SK-N-MC (cell line): ENCODE measurements at places on chromosomes 1 and 21.

- no peak for DNase-seq
Measured at GRCh38 chr1:162145966-162146696, 76.6 kb downstream of the NOS1AP start.

- no peak for DNase-seq
Measured at GRCh38 chr1:117838911-117839310, 90.5 kb downstream of the GDAP2 start.

DNA sequence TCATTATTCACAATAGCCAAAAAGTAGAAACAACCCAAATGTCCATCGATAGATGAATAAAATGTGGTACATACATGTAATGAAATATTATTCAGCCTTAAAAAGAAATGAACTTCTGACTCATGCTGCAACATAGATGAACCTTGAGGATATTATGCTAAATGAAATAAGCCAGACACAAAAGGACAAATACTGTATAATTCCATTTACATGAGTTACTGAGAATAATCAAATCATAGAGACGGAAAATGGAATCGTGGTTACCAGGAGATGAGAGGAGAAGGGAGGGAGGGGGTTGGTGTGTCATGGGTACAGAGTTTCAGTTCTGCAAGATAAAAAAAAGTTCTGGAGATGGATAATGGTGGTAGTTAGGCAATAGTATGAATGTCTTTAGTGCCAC lies 184.1 kb downstream of the PSMG1 start:
- no peak for DNase-seq

- DNase-seq: no peak
Measured at GRCh38 chr1:52057876-52058415, 1.9 kb downstream of the BTF3L4 start.

DNA sequence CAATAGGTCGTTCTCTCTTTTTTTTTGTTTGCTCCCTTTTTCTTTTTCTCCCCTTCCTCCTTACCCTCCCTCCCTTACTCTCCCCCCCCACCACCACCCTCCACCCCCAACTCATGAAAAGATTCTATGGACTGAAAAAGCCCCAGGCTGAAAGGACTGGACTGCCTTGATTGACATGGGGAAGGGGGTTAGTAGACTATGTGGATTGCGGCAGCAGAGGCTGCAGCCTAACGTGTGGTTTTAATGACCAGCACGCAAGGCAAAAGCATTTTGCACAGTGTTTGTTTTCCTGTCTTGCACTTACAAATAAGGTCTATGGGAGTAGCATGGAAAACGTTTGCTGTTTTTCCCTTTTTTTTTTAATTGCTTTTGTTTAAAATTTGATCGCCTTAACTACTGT lies 5.5 kb downstream of the ZBTB18 start:
- no peak for DNase-seq

DNA sequence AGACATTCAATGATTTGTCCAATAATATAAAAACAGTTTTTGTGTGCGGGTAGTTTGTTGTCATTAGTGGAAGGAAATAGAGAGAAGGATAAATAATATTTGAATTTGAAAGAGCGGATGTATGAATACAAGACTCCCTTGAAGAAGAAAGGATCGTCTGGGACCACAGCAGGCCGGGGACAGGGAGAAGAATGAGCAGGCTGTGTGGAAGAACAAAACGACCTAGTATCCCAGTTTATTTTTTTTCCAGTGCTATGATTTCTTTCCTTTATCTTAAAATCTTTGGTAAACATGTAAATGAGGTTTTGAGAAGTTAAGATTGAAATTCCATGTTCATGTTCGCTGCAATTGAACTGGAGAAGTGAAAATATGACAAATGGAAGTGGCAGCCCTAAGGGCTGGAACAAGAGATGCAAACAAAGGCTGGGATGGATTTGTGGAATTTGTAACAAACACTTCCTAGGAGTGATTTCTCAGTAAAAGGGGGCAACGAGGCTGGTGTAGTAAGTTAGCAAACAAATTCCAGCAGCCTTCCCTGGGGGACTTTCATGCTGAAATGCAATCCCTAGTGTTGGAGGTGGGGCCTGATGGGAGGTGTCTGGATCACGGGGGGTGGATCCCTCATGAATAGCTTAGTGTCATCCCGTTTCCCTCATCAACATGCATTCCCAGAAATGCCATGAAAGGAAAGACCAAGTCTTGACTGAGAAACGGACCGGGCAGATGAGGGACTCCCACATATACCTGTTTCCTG lies 10.2 kb upstream of the IFI16 start:
- no peak for DNase-seq

DNA sequence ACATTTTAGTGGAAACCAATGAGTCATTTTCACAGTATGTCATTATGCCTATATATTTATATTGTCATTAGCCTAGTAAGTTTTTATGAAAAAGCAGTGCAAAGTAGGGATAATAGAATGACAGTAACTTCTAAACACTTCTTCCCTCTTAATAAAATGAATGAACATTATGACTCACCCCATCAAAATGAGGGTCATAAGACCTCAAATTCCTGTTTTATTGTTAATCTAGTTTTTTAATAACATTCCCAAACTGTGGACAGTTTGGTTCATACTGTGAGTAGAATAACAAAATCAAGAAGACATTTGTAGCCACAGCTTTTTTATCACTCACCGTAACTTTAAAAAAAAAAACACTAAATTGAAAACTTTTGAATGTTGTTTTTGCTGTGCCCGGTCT lies 160.5 kb downstream of the LRRC40 start:
- no peak for DNase-seq
